WTC11 (cell line): ENCODE measurements at places on chromosomes 7 and 10. TPM values are rescaled to one million over a fixed set of nuclear protein-coding genes. Genes with fewer than 3 reads are reported as not detected.

GRCh38 chr10:77228559-77228958 lies 409.0 kb downstream of the KCNMA1 start:
- H3K4me1 ChIP-seq = peaks cover 6% of the 10 kb centered on the region; the same call in 1 of the 2 replicates
- 0 out of 2 replicates have a peak, but pooled peaks cover under 1% of the 10 kb centered on the region for H3K36me3 ChIP-seq
- no peaks in the 10 kb centered on the region for H3K27me3 ChIP-seq
- H3K27ac ChIP-seq = no peak overlapping the region
- H3K4me3 ChIP-seq = no peak overlapping the region
- no peak for DNase-seq

- no peak for DNase-seq
- 0 out of 2 replicates have a peak, but pooled peaks cover 4% of the 10 kb centered on the region for H3K4me1 ChIP-seq
- no peaks in the 10 kb centered on the region for H3K27me3 ChIP-seq
- H3K36me3 ChIP-seq = no peaks in the 10 kb centered on the region
These were observed 12.2 kb downstream of the CLRN3 start for GRCh38 chr10:127880557-127880956.

- no peaks in the 10 kb centered on the region for H3K36me3 ChIP-seq
- H3K27ac ChIP-seq = peak overlapping the region; percentile 35
- H3K27me3 ChIP-seq = no peaks in the 10 kb centered on the region
- H3K4me1 ChIP-seq = peaks cover 67% of the 10 kb centered on the region
- DNase-seq = peak; percentile 50
These were observed 15.3 kb downstream of the SH3PXD2A start for GRCh38 chr10:103839872-103840739.

PDZD7 gene
- total RNA-seq = 1.9 to 2.7 TPM (median 2.6 TPM) in 3 replicates

HDAC9 gene
- total RNA-seq = 14.6 to 18.8 TPM (median 18.0 TPM) in 3 replicates

- no peak overlapping the region for H3K27ac ChIP-seq
- no peak overlapping the region for H3K4me3 ChIP-seq
- H3K36me3 ChIP-seq = no peaks in the 10 kb centered on the region
- H3K27me3 ChIP-seq = no peaks in the 10 kb centered on the region
These were observed 280.6 kb upstream of the ETV1 start for GRCh38 chr7:14270099-14270498.

- H3K27ac ChIP-seq = no peak overlapping the region; the same call in 1 of the 2 replicates
- peak; percentile 4 for DNase-seq
- H3K4me3 ChIP-seq = no peak overlapping the region
These were observed 335.4 kb downstream of the PTPRN2 start for GRCh38 chr7:158252081-158252836.

- no peak overlapping the region for H3K4me3 ChIP-seq
- no peaks in the 10 kb centered on the region for H3K27me3 ChIP-seq
- peak overlapping the region; percentile 99 for H3K27ac ChIP-seq
- no peak for DNase-seq
These were observed 122.8 kb downstream of the GALNT17 start for GRCh38 chr7:71254751-71255150.
